ENCODE measurements at places on chromosomes 16 and 17.

GRCh38 chr16:65863236-65863635, 503.3 kb upstream of the CDH5 start:
- no peak for DNase-seq

DNA sequence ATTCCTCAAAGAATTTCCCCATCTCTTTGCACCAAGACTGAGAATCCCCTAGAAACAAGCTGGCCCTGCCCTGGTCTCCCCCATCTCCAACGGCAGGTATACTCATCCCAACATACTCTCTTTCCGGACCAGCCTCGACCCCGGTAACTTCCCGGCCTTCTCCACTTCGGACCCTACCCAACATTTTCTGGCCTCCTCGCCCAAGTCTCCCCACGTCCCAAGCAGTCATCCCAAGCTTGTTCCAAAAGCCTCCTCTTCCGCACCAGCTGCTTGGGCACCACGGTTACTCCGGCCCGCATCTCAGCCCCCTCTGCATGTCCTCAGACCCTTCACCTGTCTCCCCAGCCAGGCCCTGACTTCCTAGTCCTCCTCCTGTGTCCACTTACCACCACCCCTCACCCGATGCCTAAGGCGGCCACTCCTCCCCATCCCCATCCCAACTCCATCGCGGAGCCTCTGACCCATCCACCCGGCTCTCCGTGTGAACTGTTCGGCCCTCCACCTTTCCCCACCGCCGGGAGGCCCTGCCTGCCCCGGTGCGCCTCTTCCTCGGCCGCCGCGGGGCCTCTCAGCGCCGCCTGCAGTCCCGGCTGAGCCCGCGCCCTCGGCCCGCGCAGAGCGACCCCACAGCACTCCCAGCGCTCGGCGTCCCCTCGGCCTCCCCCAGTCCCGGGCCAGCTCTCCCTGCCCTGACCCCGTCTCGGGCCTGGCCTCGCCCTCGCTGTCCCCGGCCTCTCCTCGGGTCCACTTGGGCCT, 994 bp downstream of the PITPNA start:
- DNase-seq = no peak

DNA sequence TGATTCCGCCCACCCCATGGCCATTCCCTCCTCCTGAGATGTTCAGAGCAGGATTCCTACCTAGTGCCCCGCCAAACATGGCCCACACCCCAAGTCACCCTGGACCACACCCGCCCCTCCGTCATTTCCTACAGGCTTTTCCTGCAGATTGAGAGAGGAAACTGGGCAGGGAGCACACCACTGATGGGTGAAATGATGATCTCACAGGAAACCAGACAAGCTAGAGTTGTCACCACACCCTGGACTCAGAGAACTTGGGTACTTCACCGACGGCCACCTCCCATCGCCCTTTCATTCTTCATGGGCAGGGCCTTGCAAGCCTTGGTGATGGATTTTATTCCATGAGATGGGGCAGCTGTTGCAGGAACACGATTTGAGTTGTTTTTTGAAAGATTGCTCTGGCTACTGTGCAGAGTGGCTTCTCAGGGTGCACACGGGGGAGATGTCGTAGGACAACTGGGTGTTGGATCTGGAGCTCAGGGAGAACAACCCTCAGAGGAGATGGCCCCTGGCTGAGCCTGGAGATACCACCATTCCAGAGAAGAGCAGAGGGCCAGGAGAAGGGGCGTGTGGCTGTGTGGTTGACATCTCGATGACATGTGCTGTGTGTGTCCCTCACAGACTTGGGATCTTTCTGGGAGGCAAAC, 7.4 kb upstream of the B9D1 start:
- DNase-seq = no peak

DNA sequence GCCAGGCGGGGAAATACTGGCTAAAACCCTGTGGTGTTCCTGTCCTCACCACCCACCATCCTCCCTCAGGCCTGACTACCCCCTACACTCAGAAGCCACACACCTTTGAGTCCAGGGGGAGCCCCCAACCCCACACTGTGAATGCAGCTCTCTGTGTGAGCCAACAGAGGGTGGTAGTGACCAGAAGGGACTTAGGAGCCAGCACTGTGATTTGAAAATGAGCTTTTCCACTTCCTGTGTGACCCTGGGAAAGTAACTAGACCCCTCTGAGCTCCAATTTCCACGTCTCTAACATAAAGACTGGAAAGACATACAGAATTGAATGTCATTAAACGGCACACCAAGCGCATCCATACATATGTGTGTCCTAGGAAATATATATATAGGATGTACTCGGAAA, 58.7 kb downstream of the SDK2 start:
- no peak for DNase-seq

- no peak for DNase-seq
Measured at GRCh38 chr16:79162977-79163376, 437.6 kb downstream of the MAF start.

- peak; percentile 47 for DNase-seq
Measured at GRCh38 chr16:30941600-30942425, 7.1 kb upstream of the ORAI3 start.

DNA sequence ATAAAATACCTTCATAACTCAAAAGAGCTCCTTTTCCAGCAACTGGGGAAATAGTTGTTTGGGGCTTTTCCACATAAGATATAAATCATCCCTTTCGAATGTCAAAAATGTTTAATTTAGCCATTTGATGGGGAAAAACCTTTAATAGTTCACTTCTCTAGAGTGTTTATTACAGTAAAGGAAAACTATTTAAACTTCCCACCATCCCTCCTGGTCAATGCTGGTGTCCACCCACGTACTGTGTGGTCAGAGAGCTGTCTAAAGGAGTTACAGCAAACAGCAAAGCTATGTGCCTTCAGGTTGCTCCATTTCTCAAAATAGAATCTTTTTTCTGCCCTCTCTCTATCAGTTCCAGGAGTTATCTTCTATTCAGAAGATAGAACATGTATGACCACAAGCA, 33.5 kb downstream of the KANSL1 start:
- DNase-seq = no peak

GRCh38 chr17:71461498-71462169, 659.2 kb upstream of the SOX9 start:
- DNase-seq = peak; percentile 92

DNA sequence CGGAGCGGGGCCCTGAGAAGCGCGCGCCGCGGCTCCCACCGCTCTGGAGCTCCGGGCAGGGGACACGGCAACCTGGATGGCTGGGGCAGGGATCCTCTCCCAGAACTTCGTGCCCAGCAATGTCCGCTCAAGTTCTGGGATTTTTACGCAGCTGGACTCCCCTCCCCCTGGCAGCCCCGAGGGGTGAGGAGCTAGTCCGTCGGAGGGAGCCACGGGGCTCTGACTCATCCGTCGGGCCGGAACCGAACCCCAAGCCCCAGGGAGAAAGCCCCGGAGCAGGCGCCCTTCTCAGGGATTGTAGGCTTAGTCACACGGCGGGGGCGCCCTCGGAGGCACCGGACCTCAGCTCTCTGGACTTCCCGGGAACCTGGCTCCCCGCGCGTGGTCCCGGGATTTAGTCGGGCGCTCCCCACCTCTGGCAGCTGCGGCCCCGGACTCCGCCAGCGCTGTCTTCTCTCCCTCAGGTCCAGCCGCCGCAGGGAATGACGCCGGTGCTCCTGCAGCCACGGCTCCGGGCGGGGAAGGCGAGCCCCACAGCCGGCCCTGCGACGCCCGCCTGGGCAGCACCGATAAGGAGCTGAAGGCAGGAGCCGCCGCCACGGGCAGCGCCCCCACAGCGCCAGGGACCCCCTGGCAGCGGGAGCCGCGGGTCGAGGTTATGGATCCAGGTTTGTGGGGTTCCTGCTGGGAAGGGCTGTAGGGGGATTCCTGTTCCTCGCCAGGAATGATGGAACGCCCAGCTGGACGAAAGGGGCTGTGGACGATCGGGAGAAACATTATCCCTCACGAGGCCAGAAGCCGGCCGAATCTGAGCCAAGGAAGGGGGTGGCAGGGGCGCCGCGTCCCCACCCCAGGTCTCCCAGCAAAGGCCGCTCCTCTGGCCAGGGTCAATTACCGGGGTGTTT, 830 bp downstream of the SPHK1 start:
- no peak for DNase-seq

- no peak for DNase-seq
Measured at GRCh38 chr16:19657831-19658230, 60.2 kb downstream of the KNOP1 start.

- no peak for DNase-seq
Measured at GRCh38 chr17:80683625-80684104, 139.0 kb downstream of the RPTOR start.

GRCh38 chr17:36705283-36705795, 104.0 kb downstream of the MRM1 start:
- DNase-seq = no peak

- no peak for DNase-seq
Measured at GRCh38 chr17:62093188-62094155, 28.4 kb upstream of the MED13 start.

DNA sequence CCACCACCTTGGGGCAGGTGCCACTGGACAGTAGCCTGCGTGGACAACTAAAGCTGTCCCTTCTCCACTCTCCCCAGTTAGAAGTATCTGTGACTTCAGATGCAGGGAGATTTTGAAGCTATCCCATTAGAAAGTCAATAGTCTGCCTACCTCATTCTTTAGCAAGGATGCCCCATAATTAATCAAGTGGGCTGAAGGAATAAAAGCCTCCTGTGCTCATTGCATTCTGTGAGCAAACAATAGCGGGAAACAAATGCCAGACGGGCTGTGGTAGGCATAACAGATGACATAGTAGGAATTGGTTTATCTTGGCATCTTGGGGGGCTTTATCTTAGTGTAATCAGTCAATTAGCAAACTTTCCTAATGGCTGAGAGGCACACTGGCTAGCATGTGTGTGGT, 96.7 kb upstream of the HSBP1 start:
- DNase-seq = no peak

DNA sequence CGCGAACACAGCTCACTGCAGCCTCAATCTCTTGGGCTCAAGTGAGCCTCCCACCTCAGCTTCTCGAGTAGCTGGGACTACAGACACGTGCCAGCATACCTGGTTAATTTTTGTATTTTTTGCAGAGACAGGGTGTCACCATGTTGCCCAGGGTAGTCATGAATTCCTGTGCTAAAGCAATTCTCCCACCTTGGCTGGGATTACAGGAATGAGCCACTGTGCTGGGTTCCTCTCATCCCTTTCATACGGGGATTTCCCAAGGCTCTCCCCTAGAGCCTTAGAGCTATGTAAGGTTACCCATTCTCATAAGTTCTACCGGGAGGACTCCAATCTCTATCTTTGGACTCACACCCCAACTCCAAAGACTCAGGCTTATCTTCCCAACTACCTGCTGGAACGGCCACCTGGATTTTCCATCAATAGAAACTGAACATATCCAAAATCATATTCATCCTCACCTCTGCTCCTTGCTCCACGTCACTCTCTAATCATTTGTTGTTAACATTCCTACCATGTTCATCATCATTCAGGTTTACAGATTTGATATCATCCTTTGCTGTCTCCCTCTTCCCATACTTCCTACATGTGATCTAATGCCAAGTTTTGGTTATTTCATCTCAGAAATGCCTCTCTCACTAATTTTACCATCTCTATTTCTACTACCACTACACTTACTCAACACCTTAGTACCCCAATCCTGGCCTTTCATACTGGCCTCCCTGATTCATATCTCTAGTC, 92.5 kb downstream of the NCOR1 start:
- DNase-seq = no peak

GRCh38 chr17:61238455-61238933, 161.1 kb upstream of the TBX2 start:
- DNase-seq = no peak

DNA sequence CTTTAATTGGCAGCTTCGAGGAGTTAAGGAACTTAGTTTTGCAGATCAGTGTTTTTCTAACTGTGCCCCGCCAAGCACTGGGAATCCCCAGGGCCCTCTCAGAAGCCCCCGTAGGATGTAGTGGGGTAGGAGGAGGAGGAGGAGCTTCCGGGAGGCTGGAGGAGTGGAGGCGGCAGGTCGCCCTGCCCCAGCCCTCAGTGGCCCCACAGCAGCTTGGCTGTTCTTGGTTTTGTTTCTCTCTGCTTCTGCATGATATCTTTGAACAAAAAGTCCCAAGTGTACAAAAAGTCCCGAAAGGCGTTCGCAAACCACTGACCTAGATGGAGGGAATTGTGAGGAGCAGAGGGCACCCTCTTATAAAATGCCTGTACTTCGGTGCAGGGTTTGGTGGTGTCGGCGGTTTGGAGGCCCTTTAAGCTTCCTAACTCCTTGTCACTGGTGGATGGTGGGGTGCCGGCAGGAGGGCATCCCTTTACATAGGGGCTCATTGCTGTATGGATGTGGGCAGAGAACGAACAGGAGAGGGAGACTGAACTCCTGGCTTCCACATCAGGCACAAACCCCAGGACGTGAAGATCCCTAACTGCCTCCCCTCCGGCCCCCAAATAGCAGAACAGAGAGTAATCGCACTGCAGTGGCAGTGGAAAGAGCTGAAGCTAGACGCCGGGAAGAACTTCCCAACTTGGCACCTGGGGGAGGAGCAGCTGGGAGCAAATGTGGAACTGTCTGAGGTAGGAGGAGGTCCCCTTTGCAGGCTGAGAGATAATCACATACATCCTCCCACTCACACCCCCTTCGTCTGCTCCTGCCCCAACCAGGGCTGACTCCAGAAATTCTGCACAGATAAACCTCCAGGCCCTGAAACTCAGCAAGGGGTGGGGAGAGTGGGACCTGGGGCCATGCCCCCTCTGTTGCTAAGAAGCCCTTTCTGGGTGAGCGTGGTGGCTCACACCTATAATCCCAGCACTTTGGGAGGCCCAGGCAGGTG, 20.1 kb downstream of the EPOP start:
- DNase-seq = no peak

GRCh38 chr16:89410322-89410721, 80.0 kb downstream of the ANKRD11 start:
- no peak for DNase-seq

DNA sequence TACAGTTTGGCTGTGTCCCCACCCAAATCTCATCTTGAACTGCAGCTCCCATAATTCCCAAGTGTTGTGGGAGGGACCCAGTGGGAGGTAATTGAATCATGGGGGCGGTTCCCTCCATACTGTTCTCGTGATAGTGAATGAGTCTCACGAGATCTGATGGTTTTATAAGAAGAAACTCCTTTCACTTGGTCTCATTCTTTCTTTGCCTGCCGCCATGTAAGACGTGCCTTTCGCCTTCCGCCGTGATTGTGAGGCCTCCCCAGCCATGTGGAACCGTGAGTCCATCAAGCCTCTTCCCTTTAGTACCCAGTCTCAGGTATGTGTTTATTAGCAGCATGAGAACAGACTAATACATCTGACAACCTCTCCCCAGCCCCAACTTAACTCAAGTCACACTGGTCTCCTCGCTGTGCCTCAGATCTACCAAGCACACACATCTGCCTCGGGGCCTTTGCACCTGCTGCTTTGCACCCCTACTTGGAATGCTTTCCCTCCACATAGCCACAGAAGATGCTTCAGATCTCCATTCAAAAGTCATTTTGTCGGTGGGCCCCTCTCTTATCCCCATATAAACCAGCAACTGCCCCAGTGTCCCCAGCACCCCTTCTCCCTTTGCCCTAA, 74.4 kb downstream of the RPH3AL start:
- no peak for DNase-seq

All from NCI-H1436 (cell line).